CD4-positive, alpha-beta T cell treated with Interleukin-2 at 100 ng/mL for 4 hours (primary cell): ENCODE measurements at places on chromosomes 3 and 15.

DNA sequence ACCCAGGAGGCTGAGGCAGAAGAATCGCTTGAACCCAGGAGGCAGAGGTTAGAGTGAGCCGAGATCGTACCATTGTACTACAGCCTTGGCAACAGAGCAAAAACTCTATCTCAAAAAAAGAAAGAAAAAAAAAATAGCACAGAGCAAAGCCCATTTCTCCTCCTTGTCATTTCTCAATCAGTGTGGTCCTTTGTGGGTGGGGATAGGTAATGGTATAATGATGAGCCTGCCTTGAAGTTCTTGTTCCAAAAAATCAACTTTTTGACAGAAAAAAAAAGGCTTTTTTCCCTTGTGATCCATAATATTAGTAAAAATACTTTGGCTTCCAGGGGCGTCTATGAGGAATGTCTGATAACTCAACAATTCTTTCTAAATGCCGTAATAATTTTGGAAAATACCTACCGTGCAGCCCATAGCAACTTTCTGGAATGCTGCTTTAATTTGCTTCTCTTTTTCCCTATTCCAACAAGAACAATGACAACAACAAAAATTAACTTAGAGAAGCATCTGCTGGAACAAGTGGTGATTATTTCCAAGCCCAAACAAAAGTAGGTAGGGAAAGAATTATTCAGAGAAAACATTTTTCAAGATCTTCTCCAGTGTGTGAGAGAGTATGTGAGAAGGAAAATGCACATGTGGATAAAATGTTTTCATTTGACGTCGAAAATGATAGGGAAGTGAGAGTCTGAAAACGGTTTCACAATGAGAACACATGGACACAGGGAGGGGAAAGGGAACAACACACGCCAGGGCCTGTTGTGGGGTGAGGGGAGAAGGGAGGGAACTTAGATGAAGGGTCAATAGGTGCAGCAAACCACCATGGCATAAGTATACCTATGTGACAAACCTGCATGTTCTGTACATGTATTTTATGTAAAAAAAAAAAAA is 337.8 kb downstream of the RBMS3 start:
- no peak for DNase-seq

- DNase-seq = no peak
Measured at GRCh38 chr3:169660709-169661360, 2.7 kb downstream of the MECOM start.

DNA sequence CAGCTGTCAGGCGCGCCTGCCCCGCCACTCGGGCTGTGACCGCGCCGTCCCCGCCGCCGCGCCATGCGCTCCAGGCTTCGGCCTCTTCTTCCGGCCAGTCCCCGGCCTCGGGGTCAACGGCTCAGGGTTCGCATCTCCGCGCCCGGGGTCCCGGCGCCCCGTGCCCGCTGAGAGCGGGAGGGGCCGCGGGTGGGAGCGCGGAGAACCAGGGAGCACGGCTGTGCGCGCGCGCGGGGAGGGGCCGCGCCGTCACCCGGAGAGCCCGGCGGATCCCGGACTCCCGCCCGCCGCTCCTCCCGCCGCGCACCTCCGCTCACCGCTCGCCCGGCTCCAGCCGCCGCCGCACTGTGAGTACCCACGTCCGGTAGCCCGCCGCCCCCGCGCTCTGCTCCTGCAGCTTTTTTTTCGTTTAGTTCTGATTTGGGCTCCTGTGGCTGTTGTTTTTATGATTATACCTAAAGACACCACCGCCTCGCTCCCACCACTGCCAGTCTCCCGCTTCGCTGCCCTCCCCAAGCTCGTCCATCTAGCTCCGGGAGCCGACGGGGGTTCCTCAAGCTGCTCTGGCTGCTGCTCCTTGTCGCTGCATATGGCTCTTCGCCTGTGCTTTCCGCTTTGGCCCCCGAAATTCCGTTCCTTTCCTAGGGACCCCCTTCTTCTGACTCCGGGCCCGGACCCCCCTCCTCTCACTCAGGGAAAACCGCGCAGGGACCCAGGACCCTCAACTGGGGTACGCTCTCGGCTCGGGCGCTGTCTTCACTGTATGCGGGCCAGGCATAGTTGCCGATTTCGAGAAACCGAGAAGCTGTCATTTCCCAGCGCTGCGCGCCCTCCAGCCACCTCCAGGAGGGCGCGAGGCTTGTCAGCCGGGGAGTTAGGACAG is 1.8 kb upstream of the SKOR1 start:
- no peak for DNase-seq

DNA sequence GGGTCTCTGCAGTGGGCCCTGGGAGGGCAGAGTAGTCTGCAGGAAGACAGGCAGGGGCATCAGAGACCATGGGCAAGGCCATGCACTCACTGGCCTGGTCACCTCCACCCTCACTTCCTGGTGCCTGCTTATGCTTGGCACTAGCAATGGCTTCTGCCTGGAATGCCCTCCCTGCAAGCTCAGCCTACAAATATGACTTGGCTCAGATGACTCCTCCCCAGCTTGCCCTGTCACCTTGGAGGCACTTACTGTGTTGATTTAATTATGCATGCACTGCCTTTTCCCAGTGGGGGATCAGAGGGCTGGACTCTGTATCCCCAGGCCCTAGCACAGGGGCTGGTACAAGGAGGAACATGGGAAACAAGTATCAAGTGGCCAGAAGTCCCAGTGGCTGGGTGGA is 7.8 kb downstream of the C3orf18 start:
- no peak for DNase-seq

- DNase-seq = no peak
Measured at GRCh38 chr3:123789160-123789559, 95.0 kb downstream of the MYLK start.
